ENCODE measurements at places on chromosomes 7 and 10.

GRCh38 chr7:143884969-143885559 lies 16.9 kb downstream of the TCAF1 start:
- no peak for DNase-seq

DNA sequence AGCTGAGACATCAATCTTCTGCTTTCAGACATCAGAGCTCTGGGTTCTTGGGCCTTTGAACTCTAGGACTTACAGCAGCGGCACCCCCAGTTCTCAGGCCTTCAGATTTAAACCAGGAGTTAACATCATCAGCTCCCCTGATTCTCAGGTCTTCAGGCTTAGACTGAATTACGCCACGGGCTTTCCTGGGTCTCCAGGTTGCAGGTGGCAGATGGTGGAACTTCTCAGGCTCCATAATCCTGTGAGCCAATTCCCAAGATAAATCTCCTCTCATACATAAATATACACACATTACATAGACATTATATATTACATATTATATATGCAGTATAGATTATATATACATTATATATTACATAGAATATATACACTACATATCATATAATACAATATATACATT lies 408.9 kb upstream of the AUTS2 start:
- no peak for DNase-seq

- DNase-seq = no peak
These were observed 234.3 kb downstream of the ADAM12 start for GRCh38 chr10:126153711-126154628.

GRCh38 chr10:131724891-131725580 lies 175.8 kb upstream of the PPP2R2D start:
- DNase-seq = no peak

DNA sequence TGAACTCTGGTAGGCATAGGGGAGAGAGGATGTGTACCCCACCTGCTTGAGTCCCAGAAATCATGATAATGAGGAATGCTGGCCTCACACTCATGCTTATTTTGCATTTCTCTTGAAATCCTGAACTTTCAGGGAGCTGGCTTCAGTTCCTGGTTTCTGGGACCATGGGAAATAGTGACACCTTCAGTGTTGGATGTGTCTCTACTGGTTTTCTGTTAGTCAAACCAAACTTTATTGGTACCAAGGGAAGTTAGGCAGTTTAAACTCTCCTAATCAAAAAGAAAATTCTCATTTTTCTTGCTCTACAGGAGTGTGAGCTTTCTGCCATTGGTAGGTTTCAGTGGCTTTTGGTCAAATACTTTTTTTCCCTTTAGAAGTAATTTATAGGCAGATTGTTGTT lies 11.8 kb upstream of the PCGF5 start:
- no peak for DNase-seq

GRCh38 chr7:101629171-101629570 lies at the start of gene MYL10:
MYL10 (minus strand) TSS chr7:101629296; CDS start chr7:101629118, 178 bp downstream.
- DNase-seq = no peak

GRCh38 chr10:2111965-2112364 lies 374.6 kb upstream of the ADARB2 start:
- no peak for DNase-seq

DNA sequence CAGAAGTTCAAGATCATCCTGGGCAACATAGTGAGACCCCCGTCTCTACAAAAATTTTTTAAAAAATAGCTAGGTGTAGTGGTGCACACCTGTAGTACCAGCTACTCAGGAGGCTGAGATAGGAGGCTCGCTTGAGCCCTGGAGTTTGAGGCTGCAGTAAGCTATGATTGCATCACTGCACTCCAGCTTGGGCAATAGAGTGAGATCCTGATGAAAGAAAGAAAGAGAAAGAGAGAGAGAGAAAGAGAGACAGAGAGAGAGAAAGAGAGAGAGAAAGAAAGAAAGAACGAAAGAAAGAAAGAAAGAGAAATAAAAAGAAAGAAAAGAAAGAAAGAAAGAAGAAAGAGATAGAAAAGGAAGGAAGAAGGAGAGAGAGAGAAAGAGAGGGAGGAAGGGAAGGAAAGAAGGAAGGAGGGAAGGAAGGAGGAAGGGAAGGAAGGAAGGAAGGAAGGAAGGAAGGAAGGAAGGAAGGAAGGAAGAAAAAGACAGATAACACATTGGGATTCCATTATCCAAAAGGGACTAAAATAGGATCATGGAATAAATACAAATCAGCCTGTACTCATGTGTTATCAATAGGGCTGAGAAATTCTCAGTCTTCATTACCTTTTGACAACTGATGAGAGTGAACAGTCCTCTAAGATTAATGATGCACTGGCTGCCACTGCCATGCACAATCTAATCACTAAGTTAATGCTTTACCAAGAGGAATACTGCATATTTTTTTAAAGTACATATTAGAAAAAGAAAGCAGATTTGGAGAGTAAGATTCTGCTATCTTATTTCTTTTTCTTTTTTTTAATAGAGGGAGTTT lies 35.4 kb upstream of the WAC start:
- no peak for DNase-seq

- DNase-seq = no peak
These were observed 307.8 kb downstream of the PTPRN2 start for GRCh38 chr7:158279539-158280447.

GRCh38 chr10:121983852-121984251 lies 5.1 kb upstream of the TACC2 start:
- no peak for DNase-seq

GRCh38 chr10:114678820-114679219 lies 20.7 kb upstream of the ABLIM1 start:
- no peak for DNase-seq

DNA sequence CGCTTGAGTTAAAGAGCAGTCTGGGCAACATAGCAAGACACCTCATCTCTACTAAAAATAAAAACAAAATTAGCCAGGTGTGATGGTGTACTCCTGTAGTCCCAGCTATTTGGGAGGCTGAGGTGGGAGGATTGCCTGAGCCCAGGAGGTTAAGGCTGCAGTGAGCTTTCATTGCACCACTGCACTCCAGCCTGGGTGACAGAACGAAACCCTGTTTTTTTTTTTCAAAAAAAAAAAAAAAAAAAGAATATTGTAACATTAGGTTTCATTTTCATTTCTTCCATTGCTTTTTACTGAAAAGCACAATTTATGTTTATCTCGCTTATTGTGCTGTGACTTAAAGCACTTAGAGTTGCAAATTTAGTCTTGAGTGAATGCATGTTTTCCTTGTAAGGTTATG lies 80.0 kb downstream of the MLLT10 start:
- no peak for DNase-seq

DNA sequence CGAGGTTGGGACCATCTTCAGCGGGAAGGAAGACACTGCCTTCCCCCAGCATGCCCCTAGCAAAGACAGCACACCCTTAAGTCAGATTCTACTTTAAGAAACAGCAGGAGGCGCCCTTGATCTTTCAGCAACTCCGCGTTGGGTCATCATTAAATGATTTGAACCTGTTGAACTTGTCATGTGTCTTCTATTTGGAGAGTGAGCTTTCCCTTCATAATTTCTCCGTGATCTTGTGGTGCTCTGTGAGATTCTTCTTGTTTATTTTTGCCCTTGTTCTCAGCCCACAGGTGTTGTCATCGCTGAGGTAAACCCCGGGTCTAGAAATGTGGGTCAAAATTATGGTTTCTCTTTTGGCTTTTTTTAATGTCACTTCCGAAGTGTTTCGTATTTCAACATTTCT lies 49.5 kb upstream of the PITRM1 start:
- DNase-seq = no peak

GRCh38 chr7:129801882-129802281 lies 150.9 kb downstream of the UBE2H start:
- DNase-seq = no peak

GRCh38 chr10:11425676-11426075 lies 185.8 kb downstream of the USP6NL start:
- no peak for DNase-seq

GRCh38 chr10:133100186-133100585 lies 12.5 kb downstream of the ADGRA1 start:
- no peak for DNase-seq

GRCh38 chr7:111172564-111173257 lies 81.8 kb downstream of the LRRN3 start:
- no peak for DNase-seq

DNA sequence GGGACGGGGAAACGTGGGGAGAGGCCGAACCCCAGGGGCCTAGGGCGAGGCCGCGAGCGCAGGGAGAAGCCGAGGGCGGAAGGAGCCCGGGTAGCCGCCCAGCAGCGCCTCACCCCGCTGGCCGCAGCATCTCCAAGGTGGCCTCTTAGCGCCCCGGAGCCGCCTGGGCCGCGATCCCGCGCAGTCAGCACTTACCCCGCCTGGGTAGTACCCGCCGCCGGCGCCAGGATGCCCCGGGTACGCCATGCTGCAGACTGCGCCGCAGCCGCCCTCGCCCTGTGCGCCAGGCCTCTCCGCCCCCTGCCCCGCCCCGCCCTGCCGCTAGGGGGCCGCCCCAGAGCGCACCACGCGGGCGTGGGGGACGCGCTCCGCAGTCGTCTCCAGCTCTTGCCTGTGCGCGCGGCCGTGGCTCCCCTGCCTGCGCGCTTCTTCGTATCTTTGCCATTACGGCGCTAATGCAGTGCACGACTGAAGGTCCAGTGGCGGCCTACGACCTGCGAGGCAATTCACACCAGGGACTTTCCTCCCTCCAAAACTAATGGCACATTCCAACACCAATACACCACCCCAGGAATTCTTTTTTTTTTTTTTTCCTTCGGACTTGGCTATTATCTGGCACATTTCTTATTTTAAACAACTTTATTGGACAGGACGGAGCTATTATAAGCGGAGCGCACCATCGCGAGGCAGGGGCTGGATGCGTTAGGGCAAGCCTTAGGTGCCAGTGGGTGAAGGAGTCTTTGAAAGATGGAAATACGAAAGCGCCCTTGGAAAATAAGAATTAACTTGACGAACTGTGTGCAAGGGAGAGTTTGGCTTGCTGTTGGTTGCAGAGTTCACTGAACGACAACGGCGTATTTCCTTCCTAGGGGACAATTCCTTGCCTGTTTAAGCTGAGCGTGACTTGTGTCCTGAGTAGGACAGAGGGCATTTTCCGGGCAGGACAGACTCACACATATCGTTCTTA lies at the start of gene SRI:
SRI (minus strand) TSS at position 258 of the 967 bp plus-strand sequence; CDS start at position 246, 12 bp downstream.
- DNase-seq = peak; percentile 85

- no peak for DNase-seq
These were observed 246.2 kb downstream of the CCDC7 start for GRCh38 chr10:32692174-32692573.

- DNase-seq = no peak
These were observed 5.2 kb downstream of the SPOCK2 start for GRCh38 chr10:72082856-72083789.

DNA sequence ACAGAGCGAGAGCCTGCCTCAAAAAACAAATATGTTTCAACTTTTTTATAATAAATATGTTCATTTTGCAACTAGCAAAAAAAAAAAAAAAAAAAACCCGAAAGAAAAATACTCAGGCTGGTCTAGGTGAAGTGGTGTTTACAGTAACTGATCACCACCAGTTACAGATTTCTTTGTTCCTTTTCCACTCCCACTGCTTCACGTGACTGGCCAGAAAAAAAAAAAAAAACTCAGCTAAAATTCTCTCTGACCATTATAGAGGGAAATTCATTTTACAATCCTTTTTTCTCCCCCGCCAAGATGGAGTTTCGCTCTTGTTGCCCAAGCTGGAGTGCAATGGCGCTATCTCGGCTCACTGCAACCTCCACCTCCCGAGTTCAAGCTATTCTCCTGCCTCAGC lies 4.6 kb upstream of the ASCC1 start:
- no peak for DNase-seq

- no peak for DNase-seq
These were observed 75.2 kb downstream of the PARD3 start for GRCh38 chr10:34739915-34740314.

- no peak for DNase-seq
These were observed 52.7 kb upstream of the DKK1 start for GRCh38 chr10:52261362-52261761.

- no peak for DNase-seq
These were observed 371.4 kb downstream of the PHTF2 start for GRCh38 chr7:78169992-78170391.

- no peak for DNase-seq
These were observed 3.0 kb upstream of the DMBT1 start for GRCh38 chr10:122557516-122557915.

DNA sequence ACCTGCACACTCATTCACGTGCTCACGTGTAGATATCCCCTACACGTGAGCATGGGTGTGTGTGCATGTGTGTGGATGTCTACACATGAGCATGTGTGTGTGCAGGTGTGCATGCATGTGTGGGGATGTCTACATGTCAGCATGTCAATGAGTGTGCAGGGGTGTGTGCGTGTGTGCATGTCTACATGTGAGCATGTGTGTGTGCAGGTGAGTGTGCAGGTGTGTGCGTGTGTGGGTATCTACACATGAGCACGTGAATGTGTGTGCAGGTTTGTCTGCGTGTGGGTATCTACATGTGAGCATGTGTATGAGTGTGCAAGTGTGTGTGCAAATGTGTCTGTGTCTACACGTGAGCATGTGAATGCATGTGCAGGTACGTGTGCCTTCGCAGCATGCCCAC lies 274.8 kb downstream of the PTPRN2 start:
- no peak for DNase-seq

DNA sequence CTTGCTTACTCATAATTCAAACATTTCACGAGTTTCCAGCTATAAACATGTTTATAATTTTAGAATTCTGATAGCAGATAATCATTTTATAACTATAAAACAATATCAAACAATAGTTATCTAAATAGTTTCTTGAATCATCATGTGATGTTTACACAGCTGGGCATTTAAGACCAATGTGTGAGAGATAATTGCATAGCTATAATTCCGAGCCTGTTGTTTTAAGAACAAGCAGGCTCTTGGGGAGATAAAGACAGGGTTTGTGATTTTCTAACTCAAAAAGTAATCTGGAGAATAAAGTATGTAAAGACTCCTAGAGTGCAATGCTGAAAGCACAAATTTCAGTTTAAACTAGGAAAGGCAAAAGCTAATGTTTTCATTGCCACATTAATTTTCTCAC lies 331.2 kb downstream of the LRRTM3 start:
- DNase-seq = no peak

- DNase-seq = no peak
These were observed 122.2 kb upstream of the LRGUK start for GRCh38 chr7:134004829-134005505.

DNA sequence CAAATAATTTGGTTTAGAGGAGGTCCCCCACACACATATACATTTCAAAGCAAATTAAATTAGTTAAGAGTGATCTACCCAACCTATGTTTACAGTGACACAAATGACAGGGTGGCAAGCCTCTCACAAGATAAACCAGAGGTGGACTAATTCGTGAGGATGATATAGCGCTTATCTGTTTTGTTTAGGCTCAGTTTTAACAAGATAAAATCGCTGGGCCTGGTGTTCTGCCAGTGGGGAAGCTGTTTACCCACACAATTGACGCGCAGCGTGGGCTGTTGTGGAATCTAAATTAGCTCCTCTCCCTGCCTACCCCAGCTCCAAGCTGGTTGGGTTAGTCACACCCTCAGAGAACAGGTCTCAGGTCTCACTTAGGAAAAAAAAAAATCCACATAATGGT lies 16.7 kb upstream of the PLXNA4 start:
- DNase-seq = no peak
